ENCODE measurements at places on chromosomes 2 and 18.

GRCh38 chr18:13003466-13003896, 12.3 kb downstream of the CEP192 start:
- DNase-seq: no peak

DNA sequence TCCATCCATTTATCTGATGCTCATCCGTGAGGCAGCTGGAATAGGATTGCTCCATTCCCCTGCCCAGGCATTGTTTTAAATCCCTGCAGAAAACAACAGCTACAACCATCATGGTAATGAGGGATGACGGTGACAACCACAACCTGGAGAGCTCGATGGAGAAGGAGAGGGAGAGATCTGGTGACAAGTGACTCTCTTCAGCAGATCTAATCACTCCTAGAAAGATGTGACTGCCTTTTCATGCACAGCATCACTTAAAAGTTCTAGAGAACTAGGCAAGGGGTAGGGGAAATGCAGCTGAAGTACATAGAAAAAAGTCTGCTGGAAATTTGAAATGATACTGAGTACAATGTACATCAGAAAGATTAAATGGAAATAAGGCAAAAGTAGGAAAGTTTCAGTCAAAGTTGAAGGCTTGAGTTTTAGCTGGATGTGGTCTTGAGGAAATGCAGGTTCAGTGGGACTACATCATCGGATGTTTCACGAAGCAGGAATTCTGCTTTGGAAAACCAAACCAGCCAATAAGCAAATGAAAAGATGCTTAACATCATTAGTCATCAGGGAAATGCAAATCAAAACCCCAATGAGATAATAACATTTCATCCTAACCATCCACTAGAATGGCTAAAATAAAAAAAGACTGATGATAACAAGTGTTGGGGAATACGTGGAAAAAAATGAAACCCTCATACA, 6.8 kb upstream of the ARHGAP25 start:
- no peak for DNase-seq

- DNase-seq: no peak
These were observed 11.8 kb downstream of the COL4A4 start for GRCh38 chr2:227152093-227152766.

- DNase-seq: peak; percentile 47
These were observed 1.7 kb downstream of the MEIS1 start for GRCh38 chr2:66436581-66437001.

- no peak for DNase-seq
These were observed 60.7 kb downstream of the WDR7 start for GRCh38 chr18:56711708-56712445.

GRCh38 chr2:54595999-54596902, 127.2 kb upstream of the EML6 start:
- no peak for DNase-seq

GRCh38 chr2:57693177-57693576, 353.4 kb upstream of the VRK2 start:
- no peak for DNase-seq

- DNase-seq: no peak
These were observed 329.1 kb upstream of the GULP1 start for GRCh38 chr2:187962538-187962937.

- no peak for DNase-seq
These were observed 37.6 kb downstream of the PPP1R1C start for GRCh38 chr2:182023235-182023634.

- DNase-seq: no peak
These were observed 284.3 kb upstream of the LRATD1 start for GRCh38 chr2:14348247-14348646.

Measured in globus pallidus (tissue), 1 donor.